Fibroblast of skin of right quadriceps (primary cell): ENCODE measurements at places on chromosomes 1 and 21.
A peak's percentile ranks its signal among the peaks of the same experiment; 100 is the strongest.

DNA sequence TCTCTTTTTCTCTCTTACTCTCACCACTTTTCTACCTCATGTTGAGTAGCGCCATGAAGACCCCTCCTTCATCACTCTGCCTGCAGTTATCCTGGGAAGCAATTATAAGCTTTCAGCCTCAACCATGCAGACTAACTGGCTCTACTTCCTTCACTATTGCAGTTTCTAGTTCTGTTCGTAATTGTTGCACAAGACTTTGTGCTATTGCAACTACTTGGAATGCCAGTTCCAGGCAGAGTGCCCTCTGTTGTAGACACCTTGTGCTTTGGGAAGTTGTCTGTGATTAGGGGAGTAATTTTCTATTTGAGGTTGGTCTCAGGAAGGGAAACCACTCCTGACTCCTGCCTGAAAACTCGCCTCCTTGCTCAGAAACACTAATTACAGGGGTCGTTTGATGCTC lies 19.4 kb downstream of the PGM1 start:
- DNase-seq: no peak

- no peak for DNase-seq
Measured at GRCh38 chr1:96944432-96945092, 223.0 kb downstream of the PTBP2 start.

- peak; percentile 98 for DNase-seq
Measured at GRCh38 chr1:25695090-25695770, 78.6 kb downstream of the MAN1C1 start.

DNA sequence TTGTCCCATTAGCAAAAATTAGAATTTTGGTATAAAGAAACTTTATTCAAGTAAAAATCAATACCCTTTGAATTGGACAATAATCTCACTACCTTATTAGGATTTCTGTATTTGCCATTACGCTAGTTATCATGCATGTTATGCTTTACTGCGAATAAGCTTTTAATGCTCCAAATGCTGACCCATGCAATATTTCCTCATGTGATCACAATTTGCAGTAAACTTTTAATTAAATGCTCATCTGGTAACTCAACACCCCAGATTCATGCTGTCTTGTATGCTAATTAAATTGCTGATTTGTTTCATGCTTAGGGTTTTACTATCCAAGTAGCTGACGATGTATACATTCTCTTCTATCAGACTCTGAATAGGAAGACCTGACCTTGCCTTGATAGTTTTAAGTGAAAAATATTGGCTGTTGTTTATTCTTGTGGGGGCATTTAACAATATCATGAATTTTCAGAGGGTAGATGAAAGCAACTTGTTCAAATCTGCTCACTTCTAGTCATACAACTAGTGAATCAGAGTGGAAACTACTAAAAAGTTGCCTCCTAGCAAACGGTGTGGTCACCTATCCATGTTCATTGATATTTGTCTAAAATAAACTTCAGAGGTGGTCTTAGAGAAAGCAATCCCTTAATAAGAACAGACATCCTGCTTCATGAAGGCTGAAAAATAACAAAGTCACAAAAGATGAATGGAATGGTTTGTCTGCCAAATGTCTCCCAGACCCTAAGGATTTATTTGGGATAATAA lies 5.6 kb downstream of the XCL1 start:
- no peak for DNase-seq

DNA sequence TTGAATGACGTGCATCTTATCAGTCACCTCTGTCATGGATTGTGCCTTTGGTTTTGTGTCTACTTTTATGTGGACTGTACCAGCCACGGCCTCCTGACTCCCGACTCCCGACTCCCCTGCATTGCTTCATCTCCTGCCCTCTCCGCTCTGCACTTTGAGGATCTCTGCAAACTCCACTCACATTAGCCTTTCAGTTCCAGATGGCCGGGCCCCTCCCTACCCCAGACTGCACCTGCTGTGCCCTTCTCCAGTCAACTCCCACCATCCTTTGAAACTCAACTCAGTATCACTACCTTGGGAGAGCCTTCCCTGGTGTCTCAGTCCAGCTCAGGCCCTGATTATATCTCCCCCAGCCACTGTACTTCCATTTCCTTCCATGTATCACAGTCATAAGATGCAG lies 71.4 kb downstream of the MDM4 start:
- DNase-seq: no peak

DNA sequence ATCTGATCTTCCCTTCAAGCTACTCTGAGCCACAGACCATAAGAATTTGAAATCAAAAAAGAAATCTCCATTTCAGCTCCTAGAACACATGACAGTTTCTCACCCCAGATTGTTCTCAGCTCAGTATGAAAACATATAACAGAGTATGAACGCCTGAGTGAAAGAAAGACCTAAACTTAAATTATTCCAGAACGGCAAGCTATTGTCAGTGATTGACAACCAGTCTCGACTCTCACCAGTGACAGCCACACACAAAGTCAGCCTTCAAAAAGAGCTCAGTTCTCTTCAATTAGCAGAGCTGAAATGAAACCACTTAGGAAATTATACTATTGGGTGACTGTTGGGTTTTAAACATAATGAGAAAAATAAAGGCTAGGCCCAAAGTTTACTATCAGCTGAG lies 312.8 kb downstream of the OMA1 start:
- DNase-seq: no peak

GRCh38 chr1:33169290-33170055 lies 12.4 kb downstream of the TRIM62 start:
- peak; percentile 28 for DNase-seq

DNA sequence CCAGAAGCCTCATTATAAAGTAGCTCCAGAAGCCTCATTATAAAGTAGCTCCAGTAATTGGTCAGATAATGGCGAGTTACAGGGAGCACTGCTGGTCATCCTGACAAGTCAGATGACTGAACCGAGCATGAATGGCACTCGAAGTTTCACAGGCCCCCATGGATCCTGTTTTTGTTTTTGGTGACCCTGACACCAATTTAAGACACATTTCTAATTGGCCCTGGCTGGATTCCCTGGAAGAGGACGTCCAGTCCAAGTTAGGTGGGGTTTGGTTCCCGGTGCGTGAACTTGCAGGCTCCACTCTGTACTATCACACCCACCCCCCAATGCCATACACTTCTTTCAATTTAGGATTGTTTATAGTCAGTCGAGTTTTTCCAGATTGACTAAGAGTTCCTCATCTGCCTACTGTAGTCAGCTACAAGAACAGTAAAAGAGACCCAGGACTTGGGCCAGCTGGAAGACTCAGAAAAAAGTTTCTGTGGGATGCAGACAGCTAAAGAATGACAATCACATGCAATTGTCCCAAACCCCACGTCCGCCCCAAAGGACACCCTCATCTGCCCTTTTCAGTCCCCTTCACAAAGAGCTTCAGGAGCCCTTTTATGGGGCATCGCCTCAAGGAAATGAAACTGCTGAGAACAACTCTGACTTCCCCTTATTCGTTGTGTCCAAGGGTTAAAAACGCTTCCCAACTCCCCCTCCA lies 2.7 kb downstream of the DHRS3 start:
- no peak for DNase-seq

DNA sequence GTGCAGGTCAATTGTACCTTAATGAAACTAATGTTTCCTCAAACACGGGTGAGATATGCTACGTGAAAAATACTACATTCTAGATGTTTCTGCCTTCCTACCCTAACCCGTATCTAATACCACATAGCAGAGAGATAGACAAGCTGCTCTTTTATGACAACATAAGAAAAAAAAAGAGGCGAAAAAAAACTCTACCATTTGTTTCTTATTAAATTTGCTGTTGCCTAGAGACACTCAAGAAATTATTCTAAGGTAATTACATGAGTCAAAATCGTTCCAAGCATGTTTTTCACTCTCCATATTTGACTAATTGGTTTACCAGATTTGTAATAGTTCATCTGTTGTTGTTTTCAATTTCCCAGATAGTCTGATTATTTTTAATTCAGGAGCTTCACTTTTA lies 27.4 kb downstream of the PALMD start:
- peak; percentile 50 for DNase-seq
